Panc1 (cell line): ENCODE measurements at places on chromosomes 13 and 19.

GRCh38 chr13:92451060-92451459 is 775.5 kb upstream of the GPC6 start:
- DNase-seq, result no peak

DNA sequence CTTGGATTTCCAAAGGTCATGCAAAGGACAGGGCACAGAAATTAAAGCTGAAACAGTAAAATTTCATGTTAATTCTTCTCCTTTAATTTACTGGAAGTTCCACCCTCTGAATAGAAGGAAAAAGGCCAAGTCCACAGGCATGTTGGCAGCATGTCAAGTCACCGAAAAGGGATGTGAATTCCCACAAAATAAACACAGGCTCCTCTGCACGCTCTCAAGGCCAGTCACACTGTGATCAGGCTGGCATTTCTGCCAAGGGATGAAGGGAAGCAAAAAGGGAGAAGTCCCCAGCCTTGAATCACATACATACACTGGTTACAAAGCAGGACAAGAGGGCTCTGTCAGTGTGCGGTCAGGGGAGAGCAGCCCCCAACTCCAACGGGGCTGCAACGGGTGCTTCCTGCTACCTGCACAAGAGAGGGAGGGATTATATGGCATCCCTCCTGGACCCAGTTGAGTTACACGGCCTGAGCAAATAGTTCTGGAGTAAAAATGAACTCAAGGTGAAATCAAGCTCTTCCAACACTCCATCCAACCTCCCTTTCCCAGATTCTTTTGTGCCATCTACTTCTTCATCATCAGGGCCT is 6.9 kb downstream of the DCLK1 start:
- no peak for DNase-seq

- no peak for DNase-seq
Measured at GRCh38 chr19:5621945-5622464, 571 bp downstream of the SAFB2 start.

GRCh38 chr13:94192431-94192975 is 287.0 kb downstream of the DCT start:
- no peak for DNase-seq

GRCh38 chr13:63838366-63839110 is 2422.9 kb upstream of the PCDH20 start:
- no peak for DNase-seq

DNA sequence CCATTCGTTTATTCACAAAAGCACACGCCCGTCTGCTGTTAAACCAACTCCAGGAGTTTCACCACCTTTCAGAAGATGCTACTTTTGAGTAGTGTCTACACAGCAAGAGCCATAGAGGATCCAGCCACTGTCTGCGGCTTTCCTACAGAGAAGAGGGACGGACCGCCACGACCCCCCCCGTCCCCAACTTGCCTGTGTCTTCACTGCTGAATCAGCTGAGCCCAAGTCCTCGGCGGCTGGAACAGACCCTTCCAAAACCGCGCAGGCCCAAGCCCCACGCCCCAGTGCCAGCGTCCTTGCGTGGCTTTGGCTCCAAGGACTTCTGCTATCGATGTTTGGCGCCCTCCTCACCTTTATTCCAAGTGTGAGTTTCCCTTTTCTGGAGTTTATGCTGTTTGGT is 65.1 kb downstream of the SPACA7 start:
- no peak for DNase-seq

GRCh38 chr13:22018076-22018835 is 347.4 kb downstream of the FGF9 start:
- DNase-seq, result no peak

DNA sequence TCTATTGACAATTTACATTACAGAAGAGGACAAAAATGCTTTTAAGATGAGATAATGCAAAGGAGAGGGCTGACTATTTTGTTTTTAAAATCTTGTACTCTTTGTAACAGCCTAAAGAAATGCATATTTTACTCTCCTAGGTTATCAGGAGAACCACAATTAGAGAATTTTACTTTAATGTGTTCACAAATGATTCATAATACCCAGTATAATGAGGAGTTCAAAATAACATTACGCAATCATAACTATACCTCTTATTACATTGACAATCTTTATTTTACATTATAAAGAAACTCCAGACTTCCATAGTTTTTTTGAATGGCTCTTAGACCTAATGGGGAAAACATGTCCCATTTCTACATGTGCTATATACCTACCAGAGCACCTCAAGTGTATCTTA is 1089.7 kb downstream of the PCDH17 start:
- no peak for DNase-seq

- DNase-seq, result no peak
Measured at GRCh38 chr19:30670011-30670329, 297.8 kb downstream of the ZNF536 start.

DNA sequence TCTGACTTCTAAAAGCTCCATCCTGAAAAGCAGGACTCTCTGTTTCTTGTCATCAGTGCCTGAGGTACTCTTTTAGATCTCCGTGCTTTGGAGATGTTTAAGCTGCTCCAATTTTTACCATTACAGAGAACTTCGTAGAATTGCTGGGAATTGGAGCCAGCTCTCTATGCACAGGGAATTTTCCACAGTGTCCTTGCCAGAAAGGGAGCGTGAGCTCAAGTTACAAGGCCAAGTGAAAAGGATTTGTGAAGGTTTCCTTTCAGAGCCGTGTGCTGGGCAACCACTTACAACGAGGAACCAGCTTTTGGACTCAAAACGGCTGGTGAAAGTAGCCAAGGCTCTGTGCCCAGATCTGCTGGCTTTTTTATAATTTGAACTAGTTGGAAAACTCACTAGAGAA is 82.6 kb downstream of the NUFIP1 start:
- no peak for DNase-seq

- DNase-seq, result peak; percentile 100
Measured at GRCh38 chr19:40221858-40222619, 3.9 kb upstream of the TTC9B start.

GRCh38 chr19:13959962-13960862 is 7.9 kb downstream of the DCAF15 start:
- no peak for DNase-seq

DNA sequence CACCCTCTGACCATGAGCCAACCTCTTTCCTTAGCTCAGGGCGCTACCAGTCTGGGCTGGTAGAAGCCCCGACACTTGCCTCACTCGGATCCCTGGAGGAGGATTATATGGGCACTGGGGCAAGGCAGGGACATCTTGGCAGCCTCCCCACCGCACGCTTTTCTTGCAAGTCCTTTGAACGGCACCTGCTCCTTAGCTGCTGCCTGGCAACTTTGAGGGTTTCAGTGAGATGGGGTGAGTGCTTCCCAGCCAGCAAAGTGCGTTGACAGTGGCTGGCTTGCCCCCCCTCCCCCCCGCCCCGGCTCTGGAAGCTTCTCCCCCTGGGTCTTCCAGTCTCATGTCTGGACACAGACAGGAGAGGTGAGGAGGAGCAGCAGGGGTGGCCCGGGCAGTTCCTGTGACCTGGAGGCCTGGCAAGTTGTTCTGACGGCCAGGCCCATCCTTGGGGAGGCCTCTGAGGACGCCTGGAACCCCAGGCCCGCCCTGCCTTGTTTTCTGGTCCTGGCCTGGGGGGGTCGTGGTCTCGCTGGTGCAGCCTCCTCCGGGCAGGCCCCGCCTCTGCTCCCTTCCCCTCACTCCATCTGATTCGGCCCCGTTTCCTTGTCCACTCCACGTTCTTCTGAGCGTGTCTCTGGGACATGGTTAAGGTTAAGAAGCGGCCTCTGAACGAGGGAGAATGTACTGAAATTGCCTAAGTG is 75.2 kb downstream of the ATP11A start:
- no peak for DNase-seq

DNA sequence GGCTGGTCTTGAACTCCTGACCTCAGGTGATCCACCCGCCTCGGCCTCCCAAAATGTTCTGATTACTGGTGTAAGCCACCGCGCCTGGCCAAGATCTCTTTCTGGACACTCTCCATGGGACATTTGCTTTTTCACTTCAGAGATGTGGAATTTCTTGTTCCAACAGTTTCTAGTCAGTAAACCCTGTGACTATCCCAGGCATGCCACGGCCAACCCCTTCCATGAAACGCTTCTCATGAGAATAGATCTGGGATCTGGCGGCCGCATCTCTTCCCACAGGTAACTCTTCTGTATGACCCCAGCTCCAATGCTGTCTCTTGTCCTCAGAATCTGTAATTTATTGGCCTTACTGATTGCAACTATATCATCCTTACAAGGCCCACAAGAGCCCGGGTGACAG is 16.2 kb downstream of the PLPP2 start:
- DNase-seq, result no peak

GRCh38 chr13:23729531-23729930 is 159.3 kb downstream of the TNFRSF19 start:
- no peak for DNase-seq

DNA sequence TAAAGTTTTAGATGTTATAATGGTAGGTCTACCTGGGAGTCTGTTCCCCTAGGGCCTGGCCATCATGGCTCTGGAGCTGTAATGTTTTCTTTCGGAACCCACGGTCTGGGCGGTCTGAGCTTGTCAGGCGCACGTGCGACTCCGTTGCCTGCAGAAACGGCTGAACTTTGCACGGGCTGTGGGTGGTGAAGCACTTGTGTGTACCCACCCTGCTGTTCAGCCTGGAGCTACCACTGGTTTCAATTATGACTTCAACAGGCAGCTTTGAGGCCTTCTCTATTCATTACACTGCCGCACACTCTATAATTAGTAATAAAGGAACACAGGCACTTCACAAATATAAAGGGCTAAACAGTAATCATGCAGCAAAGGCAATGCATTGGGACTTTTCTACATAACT is 6.0 kb downstream of the PCDH8 start:
- no peak for DNase-seq

DNA sequence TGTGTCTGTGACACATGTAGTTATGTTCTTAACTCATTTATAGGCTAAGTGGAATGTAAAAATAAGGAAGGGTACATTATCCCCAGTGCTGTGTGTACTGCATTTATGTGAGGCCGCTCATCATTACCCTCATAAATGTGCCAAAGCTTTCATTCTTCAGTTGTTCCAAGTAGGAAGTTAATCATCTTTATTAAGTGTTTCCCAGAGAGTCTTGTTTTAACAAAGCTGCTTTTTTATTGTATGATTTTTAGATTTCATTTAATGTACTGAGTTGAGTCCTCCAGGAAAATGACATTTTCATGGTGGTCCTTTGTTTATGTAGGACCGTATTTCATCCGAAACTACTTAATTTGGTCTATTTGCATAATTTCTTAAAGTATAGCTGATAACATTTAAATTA is 379.8 kb downstream of the DLEU7 start:
- no peak for DNase-seq

DNA sequence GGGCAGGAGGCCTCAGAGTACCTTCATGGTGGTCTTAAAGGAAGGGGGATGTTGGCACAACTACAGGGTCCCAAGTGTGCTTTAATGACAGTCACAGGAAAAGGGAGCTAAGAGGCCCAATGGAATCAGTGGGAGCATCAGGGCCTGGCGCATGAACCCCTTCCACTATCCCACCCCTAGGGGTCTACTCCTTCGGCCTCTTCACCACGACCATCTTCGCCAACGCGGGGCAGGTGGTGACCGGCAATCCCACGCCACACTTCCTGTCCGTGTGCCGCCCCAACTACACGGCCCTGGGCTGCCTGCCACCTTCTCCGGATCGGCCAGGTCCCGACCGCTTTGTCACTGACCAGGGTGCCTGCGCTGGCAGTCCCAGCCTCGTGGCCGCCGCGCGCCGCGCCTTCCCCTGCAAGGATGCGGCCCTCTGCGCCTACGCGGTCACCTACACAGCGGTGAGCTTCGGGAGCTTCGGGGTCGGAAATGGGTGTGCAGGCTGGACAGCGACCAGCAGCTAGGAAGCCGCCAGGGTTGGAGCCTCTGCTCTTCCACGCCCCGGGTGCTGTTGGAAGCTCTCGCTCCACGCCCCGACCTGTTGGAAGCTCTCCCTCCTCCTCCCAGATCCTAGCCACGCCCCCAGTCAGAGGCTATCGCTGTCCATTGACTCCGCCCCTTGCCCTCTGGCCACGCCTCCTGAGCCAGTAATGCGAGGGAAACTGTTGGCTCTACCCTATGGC is 6.0 kb downstream of the PLPPR2 start:
- DNase-seq, result no peak

- DNase-seq, result no peak
Measured at GRCh38 chr19:41734585-41734984, 20.7 kb upstream of the CEACAM6 start.

DNA sequence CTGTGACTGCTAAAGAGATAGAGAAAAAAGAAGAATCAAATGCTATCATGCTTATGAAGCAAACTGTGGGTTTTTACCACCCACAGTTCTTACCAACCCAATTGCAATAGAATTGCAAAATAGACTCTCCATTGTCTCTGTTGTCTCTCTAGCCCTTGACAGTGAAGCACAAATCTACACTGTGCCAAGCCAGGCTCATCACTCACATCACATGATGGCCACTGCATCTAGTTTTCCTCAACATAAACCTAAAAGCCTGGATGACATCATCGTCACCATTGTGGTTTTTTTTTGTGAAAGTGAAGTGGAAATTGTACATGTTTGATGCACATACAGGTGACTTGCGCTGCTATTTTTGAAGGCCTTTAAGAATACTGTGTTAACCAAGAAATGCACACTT is 56.1 kb downstream of the KL start:
- DNase-seq, result no peak

- no peak for DNase-seq
Measured at GRCh38 chr13:36357692-36358091, 11.5 kb upstream of the SPART start.

DNA sequence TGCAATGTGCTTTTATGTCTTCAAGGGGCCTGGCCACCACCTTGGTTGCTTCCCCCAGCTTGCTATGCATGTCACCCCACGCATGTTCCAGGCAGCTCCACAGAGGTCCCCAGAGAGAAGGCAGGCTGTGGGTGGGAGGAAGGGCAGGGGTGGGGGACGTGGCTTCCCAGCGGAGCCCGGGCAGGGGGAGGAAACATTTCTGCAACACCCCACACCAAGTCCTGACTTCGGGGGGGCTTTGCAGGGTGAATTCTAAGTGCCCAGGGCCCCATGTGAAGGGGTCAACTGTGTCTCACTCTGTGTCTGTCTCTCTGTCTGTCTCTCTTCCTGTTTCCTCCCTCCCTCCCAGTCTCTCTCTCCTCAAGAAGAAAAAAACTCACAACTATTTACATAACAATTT is 39.6 kb downstream of the LTBP4 start:
- DNase-seq, result no peak

DNA sequence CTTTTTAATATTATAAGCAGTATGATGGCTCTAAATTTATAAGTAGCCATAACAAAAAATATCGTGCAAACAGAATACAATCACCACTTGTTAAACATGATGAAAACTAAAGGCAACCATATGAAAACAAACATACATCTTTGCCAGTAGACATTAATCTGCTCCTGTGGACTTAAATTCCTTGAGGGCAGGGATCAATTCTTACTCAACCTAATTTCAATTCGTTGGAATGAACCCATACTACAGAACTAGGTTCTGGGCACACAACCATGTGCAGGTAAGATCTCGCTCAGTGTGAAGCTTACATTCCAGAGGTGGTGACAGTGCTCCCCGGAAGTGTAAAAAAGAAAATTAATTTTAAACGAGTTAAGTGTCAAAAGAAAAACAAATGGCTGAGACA is 13.4 kb downstream of the TBC1D4 start:
- no peak for DNase-seq

- no peak for DNase-seq
Measured at GRCh38 chr13:95254339-95254738, 46.9 kb downstream of the ABCC4 start.

GRCh38 chr19:55672418-55672817 is 2.6 kb upstream of the EPN1 start:
- no peak for DNase-seq

GRCh38 chr13:58906329-58907007 is 1257.3 kb downstream of the DIAPH3 start:
- no peak for DNase-seq
